ENCODE measurements at places on chromosomes 16 and 17.

DNA sequence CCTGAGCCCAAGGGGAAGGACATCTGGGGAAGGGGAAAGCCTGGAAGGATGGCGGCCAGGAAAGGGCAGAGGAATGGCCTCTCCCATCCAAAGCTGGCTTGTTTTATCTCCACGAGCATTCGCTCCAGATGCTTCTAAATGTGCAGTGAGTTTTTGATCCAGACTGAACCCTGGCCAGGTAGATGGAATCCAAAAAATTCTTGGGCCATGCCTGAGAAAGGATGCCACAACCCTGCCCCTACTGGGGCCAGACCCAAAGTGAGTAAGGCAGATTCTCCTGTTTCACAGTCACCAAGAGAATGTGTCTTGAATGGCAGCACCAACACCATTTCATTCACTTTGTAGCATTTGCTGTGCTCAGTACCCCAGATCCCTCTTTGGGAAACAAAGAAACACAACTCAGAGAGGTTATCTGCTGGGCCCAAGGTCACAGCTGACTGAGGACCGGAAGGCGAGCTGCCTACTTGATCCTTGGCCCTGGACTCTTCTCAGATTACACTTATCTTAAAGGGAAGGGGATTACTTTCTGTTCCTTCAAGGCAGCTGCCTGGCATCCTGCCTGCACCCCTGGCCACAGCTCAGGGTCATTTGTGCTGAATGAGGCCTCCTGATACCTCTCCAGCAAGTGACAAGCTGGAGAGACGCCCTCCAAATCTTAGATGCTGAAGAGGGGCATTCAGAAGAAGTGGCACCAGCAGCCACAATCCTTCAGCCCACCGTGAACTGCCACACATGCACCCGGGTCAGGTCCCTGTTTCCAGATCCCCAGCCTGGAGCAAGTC is 3.6 kb downstream of the LRRC75A start:
- H3K4me1 ChIP-seq = peaks cover 25% of the 10 kb centered on the region
- H3K27ac ChIP-seq = no peak overlapping the region
- H3K36me3 ChIP-seq = no peaks in the 10 kb centered on the region
- no peak overlapping the region for H3K4me3 ChIP-seq
- peaks cover 11% of the 10 kb centered on the region for H3K27me3 ChIP-seq

DNA sequence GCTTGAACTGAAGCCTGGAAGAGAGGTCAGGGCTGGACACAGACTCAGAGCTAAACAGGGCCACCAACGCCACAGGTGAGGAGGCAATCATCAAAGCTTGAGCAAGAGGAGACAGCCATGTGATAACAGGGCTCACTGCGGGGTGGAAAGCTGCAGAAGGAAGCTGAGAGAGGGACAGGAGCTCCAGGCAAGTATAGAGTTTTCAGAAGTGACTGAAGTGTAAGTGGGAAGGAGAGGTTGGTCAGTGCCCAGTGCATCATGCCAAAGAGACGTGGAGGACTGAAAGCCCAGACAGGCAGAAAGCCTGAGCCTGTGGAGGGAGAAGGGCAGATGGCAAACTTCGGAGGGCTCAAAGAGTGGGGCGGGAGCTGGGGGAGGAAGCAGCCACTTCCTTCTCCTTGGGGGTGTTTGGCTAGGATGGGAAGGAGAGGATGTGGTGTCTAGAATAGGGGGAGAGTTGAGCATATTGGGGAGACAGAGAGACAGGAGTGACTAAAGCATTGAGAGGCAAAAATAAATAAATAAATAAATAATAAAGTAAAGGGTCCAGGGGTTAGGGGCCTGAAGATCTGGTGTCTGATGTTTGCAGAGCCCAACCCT is 2.6 kb downstream of the KIFC3 start:
- peak; percentile 55 for DNase-seq
- no peaks in the 10 kb centered on the region for H3K36me3 ChIP-seq
- peaks cover 16% of the 10 kb centered on the region for H3K4me1 ChIP-seq
- no peak overlapping the region for H3K4me3 ChIP-seq
- no peaks in the 10 kb centered on the region for H3K27me3 ChIP-seq

DNA sequence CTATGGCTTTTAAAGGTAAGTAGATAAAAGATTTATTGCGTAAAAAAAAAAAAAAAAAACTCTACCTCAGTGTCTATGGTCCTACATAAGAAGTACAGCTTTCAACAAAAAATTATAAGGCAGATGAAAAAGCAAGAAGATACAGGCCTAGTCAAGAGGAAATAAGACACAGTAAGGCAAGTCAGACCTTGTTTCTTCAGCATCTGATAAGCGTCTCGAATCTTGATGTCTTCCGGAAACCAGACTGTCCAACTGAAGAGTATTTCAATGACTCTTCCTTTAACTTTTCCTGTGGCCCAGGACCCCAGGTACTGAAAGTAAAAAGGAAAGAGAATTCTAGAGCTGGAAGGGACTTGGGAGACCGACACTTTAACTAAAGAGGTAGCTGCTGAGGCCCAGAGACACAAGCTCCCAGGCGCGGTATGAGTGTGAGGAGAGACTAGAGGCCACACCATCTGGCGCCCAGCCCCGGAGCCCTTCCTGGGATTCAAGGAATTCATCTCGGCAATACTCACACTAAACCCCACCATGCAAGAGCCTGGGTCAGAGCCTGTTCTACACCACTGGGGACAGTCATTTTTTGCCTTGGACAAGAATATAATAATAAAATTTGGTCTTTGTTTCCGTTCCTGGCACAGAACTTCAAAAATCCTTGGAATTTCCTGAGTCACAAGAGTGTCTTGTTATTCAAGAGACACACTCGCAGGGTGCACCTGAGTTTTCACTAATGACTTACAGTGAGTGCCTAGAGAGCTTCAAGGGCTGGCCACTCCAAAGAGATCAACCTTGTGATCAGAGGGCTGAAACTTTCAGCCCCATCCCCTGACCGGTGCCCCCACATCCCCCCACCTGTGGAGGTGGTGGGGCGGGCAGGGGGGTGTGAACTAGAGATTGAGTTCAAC is 18.6 kb downstream of the GGA2 start:
- no peaks in the 10 kb centered on the region for H3K27me3 ChIP-seq
- H3K4me1 ChIP-seq = no peaks in the 10 kb centered on the region
- H3K36me3 ChIP-seq = no peaks in the 10 kb centered on the region
- H3K27ac ChIP-seq = no peak overlapping the region
- H3K4me3 ChIP-seq = no peak overlapping the region

DNA sequence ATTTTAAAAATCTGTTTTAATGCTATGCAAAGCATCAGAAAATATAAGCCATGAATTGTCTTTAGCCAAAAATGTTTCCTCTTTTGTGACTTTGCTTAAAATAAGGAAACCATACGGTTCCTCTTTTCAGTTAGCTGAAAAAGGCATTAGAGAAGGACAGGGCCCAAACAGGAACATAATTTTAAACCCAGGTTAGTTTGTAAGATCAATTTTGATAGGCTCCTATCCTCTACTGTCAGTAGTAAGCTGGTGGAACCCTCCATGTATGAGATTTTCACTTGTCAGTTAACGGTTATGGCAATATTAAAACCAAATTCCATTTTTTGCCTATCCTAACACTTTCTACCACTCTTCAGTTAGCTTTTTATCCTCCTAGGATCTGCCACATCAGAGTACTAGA is 4.3 kb downstream of the EVI2B start:
- no peak overlapping the region for H3K4me3 ChIP-seq
- H3K36me3 ChIP-seq = peaks cover 12% of the 10 kb centered on the region
- H3K4me1 ChIP-seq = peaks cover 77% of the 10 kb centered on the region
- H3K27ac ChIP-seq = peak overlapping the region; percentile 94

DNA sequence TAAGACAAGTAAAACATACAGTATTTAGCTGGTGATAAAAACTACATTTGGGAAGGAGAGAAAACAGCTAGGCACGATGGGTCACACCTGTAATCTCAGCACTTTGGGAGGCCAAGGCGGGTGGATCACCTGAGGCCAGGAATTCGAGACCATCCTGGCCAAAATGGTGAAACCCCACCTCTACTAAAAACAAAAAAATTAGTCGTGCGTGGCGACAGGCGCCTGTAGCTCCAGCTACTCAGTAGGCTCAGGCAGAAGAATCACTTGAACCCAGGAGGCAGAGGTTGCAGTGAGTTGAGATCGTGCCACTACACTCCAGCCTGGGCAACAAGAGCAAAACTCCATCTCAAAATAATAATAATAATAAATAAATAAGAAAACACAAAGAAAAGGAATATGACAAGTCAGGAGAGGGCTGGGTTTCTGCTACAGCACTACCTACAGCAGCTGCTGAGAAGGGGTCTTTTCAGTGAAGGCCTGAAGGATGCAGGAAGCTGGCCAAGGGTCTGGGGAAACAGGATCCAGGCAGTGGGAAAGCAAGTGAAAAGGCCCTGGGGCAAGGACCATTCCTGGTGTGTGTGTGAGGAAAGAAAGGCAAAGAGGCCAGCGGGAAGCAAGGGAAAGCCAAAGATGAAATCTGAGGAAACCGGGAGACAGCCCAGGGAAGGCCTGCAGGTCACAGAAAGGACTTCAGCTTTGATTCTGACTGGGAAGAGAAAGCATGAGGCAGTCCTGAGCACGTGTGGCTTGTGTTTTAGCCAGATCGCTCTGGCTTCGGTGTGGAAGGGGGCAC is 10.6 kb downstream of the MBTPS1 start:
- H3K4me3 ChIP-seq = no peak overlapping the region
- H3K36me3 ChIP-seq = peaks cover 68% of the 10 kb centered on the region
- H3K27ac ChIP-seq = peak overlapping the region; percentile 52
- H3K27me3 ChIP-seq = no peaks in the 10 kb centered on the region
- H3K4me1 ChIP-seq = peaks cover 41% of the 10 kb centered on the region
- no peak for DNase-seq

DNA sequence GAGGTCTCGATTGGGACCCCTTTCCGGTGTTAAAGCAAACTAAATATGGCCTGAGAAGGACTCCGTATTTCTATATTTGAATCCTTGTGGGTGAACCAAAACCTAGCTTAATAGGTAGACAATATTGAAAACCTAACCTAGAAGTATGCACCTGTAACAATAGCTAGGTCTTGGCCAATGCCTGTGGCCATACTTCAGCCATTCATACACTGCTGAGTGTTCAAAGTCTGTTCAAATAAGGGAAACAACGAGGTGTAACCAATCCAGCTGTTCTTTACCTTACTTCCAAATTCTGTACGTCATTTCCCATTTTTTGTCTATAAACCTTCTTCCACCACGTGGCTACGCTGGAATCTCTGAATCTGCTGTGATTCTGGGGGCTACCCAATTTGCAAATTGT is 34.1 kb upstream of the HELZ start:
- H3K4me1 ChIP-seq = no peaks in the 10 kb centered on the region
- no peaks in the 10 kb centered on the region for H3K36me3 ChIP-seq
- DNase-seq = no peak

DNA sequence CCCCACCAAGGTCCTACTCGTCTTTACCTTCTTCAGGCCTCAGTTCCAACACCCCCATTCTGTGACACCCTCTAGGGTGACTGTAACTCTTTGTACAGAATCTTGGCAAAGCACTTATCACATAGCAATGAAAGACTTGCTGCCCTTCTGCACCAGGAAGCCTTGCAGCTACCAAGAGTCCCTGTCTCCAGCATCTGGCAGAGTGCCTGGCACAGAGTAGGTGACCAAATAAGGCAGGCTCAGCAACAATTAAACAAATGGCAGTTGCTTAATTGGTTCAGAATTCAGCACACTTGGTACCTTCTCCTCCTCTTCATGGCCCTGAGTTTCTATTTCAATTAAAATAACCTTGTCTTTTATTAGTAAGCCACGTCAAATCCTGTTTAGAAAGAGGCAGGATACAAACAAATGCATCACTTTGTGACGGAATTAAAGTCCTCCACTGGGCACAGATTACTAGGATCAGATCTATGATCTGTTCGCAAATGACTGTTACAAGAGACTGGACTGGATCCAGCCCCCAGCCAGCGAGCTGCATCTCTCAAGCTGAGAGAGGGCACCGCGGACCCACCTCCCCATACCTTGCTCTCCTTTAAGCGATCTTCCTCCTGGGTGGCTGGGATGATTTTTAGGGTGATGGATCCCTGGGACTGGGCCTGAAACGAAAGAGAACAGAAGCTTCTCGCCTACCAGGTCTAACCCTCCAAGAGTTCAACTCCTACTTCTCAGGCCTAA is 9.4 kb downstream of the MPP3 start:
- DNase-seq = no peak
- no peaks in the 10 kb centered on the region for H3K4me1 ChIP-seq
- no peak overlapping the region for H3K27ac ChIP-seq
- H3K36me3 ChIP-seq = no peaks in the 10 kb centered on the region
- no peak overlapping the region for H3K4me3 ChIP-seq

- no peak overlapping the region for H3K4me3 ChIP-seq
- no peaks in the 10 kb centered on the region for H3K4me1 ChIP-seq
- peaks cover 14% of the 10 kb centered on the region for H3K27me3 ChIP-seq
- H3K36me3 ChIP-seq = no peaks in the 10 kb centered on the region
These were observed 172.8 kb upstream of the WSCD1 start for GRCh38 chr17:5897275-5897911.

DNA sequence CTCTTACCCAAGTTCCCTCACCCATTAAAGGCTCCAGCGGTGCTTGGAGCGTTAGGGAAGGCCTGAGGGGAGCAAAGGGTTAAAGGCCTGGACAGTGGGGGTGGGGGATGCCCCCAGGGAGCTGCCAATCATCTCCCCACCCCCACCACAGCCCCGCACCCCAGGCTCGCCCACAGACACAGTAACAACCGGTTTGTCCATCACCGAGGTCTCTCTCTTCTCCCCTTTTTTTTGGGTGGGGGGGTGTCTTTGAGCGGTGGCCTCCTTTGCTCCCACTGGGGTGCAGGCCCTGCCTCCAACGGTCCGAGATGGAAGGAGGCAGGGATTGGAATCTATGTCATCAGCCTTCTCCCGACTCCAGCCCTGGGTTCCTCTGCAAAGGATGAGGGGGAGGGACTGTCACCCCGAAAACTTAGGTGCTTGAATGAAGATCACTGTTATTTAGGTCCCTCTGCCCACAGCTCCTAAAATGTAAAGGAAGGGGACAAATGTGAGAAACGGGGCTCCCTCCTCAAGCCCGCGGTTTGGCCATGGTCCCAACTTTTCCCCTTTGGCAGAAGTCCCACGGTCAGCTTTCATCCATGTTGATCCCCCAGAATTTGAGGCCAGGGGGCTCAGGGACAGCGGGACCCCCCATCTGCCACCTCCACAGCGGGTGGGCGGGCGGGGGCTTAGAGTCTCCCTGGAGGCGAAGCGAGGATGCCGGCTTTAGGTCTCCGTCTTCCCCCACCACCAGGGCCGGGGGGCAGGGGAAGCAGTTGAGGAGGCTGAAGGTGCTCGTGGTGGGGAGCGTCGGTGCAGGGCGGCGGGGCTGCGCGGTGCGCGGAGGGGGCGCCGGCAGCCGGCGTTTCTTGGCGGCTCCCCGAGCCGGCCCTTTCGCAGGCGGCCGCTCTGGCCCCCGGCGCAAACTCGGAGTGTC is 1.7 kb downstream of the EPOP start:
- peaks cover 40% of the 10 kb centered on the region for H3K4me1 ChIP-seq
- no peaks in the 10 kb centered on the region for H3K36me3 ChIP-seq
- peaks cover 18% of the 10 kb centered on the region for H3K27me3 ChIP-seq
- DNase-seq = no peak

DNA sequence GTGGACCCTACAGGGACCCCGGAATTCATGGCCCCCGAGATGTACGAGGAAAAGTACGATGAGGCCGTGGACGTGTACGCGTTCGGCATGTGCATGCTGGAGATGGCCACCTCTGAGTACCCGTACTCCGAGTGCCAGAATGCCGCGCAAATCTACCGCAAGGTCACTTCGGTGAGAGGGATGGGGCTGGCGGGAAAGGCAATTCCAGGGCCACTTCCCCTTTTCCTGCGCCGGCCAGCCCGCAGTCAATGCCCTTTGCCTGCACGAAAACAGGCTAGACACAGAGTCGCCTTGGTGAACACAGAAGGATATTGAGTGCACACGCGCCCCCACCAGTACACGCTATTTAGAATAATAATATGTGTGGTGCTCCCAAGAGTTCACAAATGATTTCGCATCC is 4.0 kb downstream of the WNK4 start:
- H3K27me3 ChIP-seq = no peaks in the 10 kb centered on the region
- H3K27ac ChIP-seq = no peak overlapping the region
- no peak overlapping the region for H3K4me3 ChIP-seq
- H3K36me3 ChIP-seq = peaks cover 12% of the 10 kb centered on the region
- DNase-seq = no peak

Data from DND-41 (cell line).